ENCODE measurements at places on chromosomes 16 and 17.
A peak's percentile ranks its signal among the peaks of the same experiment; 100 is the strongest.

DNA sequence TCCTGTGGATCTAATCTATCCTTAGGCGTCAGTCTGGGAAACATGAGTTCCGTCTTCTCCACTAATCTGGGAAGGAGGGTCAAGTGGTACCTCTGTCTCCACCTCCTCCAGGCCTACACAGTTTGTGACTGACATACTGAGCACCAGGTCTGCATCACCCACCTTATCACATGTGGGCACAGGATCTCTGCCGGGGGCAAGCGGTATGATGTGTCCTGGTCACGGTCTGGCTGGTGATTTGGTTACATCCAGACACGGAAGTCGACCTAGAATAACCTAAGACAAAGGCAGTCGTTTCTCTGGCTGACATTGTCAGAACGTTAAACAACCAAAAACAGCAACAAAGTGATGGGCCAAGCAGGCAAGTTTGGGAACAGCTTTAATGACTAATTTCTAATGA, 82.5 kb upstream of the HSBP1 start:
- DNase-seq = no peak

DNA sequence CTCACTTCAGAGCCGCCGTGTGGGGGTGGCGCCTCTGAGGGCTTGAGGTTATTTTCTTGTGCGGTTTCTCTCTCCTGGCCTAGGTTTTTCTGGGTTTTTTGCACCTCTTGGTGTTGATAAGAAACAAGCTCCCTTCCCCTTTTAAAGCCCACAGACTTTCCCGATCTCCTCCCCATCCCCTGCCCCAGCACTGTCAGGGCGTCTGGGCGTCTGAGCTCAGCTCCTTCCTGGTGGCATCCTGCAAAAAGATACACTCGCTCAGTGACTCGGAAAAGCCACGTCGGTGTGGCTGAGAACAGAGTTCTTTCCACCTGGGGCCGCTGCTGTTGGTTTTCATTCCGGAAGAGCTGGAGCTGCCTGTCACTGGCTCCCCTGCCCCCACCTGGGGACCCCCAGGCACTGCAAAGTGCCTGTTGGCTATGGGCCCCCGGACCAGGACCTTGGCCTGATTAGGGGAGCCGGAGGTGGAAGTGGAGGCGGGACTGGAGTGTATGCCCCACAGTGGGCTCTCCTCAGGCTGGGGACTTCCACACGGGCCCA, 14.5 kb downstream of the BAIAP2 start:
- DNase-seq = no peak

GRCh38 chr17:19378416-19379360, at the start of gene MAPK7:
MAPK7 (plus strand) TSS chr17:19378498; CDS start chr17:19378901, 403 bp downstream.
- peak; percentile 53 for DNase-seq

GRCh38 chr17:59825533-59826322, 67.0 kb downstream of the TUBD1 start:
- DNase-seq = no peak

- DNase-seq = no peak
Observed at GRCh38 chr16:20910781-20911321, 10.3 kb downstream of the LYRM1 start.

GRCh38 chr17:75764711-75765421, at the start of gene GALK1:
GALK1 (minus strand) TSS chr17:75765192; CDS start chr17:75765136, 56 bp downstream.
- DNase-seq = peak; percentile 82

GRCh38 chr16:89111263-89111662, 17.6 kb downstream of the ACSF3 start:
- DNase-seq = peak; percentile 16

DNA sequence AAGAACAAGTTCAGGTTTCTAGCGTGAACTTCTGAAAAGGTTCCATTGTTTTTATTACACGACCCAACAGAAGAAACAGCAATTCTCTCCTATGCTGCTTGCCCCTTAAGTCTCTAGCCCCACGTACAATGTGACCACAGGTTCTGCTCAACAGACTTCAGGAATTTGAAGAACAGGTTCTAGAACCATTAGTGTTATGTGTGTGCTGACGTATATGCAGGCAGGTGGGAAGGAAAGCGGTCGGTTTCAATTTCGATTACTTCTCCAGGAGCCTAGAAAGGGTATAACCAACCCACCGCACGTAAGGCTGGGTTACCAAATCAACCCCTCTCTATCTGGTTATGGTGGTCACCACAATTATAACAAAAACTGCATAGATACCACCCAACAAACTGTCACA, 39.4 kb downstream of the XPO6 start:
- no peak for DNase-seq

DNA sequence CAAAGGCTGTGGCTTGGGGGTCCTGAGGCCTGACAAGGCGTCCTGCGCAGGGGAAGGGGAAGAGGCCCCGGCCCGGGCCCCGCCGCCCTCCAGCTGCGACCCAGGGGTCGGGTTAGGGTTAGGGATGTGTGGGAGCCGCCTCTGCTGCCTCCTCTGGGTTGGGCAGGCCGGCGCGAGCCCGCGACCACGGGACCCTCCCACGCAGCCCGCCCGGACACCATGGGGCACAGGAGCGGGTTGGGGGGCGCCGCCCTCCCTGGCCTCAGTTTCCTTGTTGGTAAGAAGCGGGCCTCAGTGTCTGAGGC, 386 bp downstream of the CIAO3 start:
- no peak for DNase-seq

GRCh38 chr16:82801361-82801760, 174.6 kb downstream of the CDH13 start:
- DNase-seq = no peak

DNA sequence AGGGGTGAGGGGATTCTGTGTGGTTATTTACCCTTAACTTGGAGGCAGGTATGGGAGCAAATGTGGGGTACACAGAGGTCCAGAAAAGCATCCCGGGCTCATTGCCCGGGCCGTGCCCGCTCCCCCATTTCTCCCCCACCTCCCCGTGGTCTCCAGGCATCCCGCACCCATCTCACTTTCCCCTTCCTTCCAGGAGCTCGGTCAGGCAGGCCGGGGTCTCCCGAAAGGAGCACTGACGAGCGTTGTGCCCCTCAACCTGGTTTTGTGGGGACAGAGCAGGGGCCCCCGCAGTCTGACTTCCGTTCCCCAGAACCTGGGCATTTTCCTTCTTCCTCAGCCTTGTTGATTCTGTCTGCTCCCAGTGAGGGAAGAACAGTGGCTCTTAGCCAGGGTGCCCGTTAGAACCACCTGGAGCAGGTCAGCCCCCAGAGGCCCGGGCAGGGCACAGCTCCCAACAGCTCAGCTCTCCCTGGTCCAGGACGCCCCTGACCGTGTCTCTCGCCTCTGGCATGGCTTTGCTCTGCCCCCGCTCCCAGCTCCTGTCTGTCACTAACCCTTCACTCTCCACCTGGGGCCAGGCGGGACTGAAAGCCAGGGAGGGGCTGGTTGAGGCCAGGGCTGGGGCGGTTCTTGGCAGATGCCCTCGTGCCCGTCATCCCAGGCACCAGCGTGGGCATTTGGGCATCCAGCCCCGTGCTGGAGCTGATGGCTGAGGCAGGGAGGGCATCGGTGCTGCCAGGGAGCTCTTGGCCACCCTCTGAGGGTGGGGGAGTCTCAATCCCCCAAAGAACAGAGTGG, 12.5 kb upstream of the NUDT16L1 start:
- no peak for DNase-seq

- DNase-seq = no peak
Observed at GRCh38 chr17:73292031-73292531, 19.7 kb downstream of the CDC42EP4 start.

DNA sequence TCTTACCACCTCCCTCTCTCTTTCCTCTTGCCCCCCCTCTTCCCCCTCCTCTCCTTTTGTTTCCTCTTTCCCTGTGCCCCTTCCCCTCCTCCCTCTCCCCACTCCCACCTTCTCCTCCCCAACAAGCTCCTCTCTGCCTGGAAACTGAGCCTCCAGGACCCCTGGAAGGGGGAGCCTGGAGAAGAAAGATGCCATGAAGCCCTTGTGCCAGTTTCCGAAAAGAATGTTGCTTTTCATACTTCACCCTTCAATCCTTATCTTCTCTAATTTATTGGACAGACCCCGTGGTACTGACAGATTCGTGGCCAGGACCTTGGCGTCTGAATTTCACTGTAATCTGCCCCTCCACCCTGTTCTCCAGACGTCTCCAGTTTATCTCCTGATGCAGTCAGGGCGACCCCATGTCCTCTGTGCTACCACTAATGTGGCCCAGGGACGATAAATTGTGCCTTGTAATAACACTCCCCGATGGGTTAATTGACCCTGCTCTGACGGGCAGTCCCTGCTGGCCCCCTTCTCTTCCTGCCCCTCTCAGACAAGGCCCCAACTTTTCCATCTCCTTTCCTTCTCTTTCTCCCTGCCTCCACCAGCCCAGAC, 138.4 kb upstream of the GSE1 start:
- no peak for DNase-seq

- no peak for DNase-seq
Observed at GRCh38 chr16:81251871-81252270, 13.4 kb downstream of the BCO1 start.

- DNase-seq = no peak
Observed at GRCh38 chr16:51124896-51125295, 26.2 kb downstream of the SALL1 start.

DNA sequence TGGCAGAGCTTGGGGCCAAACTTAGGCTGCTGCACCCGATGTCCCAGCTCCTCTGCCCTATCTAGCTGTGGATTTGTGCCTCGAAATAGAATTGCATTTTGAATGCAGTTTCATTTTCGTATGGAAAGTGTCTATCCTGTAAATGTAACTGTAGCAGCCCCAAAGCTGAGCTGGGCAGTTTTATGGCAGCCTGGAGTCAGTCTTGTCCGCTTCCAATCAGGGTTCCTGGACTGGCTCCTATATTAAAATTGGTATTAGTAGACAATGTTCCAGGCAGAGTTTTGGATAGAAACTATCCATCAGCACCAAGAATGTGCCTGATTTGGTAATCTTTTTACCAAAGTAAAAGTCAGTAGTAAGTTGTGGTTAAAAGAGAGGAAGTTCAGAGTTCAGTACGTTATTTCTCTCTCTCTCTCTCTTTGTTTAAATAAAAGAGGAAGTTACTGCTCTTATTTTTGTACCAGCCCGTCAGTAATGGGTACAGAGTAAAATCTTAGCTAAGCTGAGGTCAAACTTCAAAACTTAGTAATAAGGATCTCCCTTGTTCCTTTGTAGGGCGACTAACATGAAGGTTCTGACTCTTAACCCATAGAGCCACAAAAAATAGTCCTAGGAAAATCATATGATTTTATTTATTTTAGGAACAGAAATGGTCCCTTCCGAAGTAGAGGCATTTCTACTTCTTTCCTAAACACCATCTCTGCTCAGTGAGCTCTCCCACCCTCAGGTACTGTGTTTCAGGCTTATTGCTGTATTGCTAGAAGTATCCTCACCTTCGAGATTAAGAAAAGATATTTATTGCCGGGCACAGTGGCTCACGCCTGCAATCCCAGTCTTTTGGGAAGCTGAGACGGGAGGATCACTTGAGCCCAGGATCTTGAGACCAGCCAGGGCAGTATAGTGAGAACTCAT, 28.0 kb downstream of the PRKCB start:
- peak; percentile 30 for DNase-seq

- DNase-seq = no peak
Observed at GRCh38 chr17:45883063-45883462, 11.3 kb upstream of the MAPT start.

- DNase-seq = no peak
Observed at GRCh38 chr17:77364381-77364911, 223.7 kb downstream of the SEC14L1 start.
